ENCODE measurements at places on chromosomes 4 and X.

GRCh38 chrX:51870354-51870753, 23.1 kb upstream of the MAGED1 start:
- no peak for DNase-seq

- DNase-seq: no peak
These were observed 139.9 kb downstream of the AFAP1 start for GRCh38 chr4:7799736-7800135.

DNA sequence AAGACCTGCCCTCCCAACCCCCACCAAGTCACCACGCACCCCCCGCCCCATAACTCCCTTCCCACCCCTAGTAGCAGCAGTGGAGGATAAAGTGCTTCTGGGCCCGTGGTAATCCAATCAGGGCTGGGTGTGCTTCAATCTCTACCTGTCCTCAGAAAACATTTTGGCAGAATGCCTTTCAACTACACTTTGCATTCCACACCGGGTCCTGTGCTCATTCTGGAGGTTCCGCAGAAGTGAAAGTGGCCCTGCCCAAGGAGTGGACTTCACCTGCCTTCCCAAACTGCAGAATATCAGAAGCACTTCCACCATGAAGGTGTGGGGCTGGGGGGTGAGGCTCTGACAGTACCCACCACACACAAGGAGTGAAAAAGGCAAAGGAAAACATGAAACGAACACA, 322.3 kb downstream of the DHX15 start:
- DNase-seq: no peak

- DNase-seq: no peak
These were observed 504.5 kb upstream of the FRG1 start for GRCh38 chr4:189436207-189436606.

DNA sequence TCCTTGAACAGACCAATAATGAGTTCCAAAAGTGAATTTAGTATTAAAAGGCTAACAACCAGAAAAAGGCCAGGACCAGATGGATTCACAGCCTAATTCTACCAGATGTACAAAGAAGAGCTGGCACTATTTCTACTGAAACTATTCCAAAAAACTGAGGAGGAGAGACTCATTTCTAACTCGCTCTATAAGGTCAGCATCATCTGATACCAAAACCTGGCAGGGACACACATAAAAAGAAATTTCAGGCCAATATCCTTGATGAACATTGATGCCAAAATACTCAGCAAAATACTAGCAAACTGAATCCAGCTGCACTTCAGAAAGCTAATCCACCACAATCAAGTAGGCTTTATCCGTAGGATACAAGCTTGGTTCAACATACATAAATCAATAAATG, 35.8 kb upstream of the USP46 start:
- DNase-seq: no peak

GRCh38 chrX:20263474-20263873, 3.2 kb downstream of the RPS6KA3 start:
- DNase-seq: no peak

DNA sequence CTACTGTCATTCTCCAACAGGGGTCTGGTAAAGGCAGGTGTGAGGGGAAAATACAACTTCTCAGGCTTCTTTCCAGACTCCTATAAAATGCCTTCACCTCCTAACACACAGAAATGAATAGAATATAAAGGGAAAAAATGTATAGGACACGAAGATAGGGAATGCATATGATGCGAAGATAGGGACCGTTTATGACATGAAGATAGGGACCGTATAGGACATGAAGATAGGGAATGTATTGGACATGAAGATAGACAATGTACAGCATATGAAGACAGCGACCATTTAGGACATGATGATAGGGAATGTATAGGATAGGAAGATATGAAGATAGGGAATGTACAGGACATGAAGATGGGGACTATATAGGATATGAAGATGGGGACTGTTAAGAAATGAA, 10.5 kb downstream of the IRF2 start:
- no peak for DNase-seq

GRCh38 chr4:56410247-56411062, 23.2 kb upstream of the AASDH start:
- no peak for DNase-seq

- no peak for DNase-seq
These were observed 148.9 kb downstream of the OPHN1 start for GRCh38 chrX:68284281-68284904.

- no peak for DNase-seq
These were observed 44.5 kb downstream of the STARD8 start for GRCh38 chrX:68691921-68692320.

DNA sequence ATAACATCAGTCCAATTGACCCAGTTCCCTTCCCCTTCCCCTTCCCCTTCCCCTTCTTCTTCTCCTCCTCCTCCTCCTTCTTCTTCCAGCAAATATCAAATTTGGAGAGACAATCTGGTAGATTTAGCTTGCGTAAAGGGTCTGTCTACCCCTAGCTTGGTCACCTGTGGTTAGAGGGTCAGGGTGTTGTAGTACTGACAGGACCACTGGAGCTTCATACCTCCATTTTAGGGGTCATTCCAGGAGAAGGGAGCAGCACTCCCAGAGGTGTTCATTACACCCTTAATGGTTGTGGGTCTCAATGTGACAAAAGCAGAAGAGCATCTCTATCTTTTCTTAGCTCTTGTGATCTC, 3.7 kb upstream of the FGB start:
- no peak for DNase-seq

- no peak for DNase-seq
These were observed 32.7 kb upstream of the CRMP1 start for GRCh38 chr4:5925419-5926200.

GRCh38 chr4:41360214-41360920, 103.6 kb downstream of the UCHL1 start:
- DNase-seq: no peak

DNA sequence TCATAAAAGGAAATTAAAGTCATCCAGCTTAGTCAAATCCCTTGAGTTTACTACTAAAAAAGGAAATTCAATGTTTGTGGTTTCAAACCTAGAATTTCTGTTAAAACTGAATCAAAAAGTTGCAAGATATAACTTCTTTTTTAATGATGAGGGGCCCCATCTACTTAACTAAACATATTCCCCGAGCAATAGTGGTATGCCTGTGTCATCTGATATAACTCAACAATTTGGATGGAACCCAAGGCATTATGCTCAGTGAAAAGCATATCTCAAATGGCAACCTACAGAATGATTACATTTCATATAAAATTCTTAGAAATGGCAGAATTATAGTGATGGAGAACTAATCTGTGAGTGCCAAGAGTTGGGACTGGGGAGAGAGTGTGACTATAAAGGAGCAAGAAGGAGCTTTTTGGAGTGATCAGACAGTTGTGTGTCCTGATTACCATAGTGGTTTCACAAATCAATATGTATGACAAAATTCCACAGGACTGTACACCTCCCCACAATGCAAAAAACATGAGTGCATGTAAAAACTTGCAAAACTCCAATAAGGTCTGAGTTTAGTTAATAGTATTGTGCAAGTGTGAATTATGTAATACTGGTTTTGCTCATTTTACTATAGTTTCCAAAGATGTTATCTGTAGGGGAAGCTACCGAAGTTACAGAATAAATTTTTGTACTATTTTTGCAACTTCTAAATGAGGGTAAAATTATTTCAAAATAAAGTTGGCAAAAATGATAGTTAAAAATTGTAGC, 323.2 kb downstream of the ARHGAP24 start:
- no peak for DNase-seq

GRCh38 chr4:156779042-156779441, 192.6 kb downstream of the PDGFC start:
- DNase-seq: no peak

- DNase-seq: no peak
These were observed 1028.1 kb downstream of the C4orf33 start for GRCh38 chr4:130124066-130124465.

GRCh38 chr4:141207961-141208360, 12.7 kb upstream of the ZNF330 start:
- no peak for DNase-seq

DNA sequence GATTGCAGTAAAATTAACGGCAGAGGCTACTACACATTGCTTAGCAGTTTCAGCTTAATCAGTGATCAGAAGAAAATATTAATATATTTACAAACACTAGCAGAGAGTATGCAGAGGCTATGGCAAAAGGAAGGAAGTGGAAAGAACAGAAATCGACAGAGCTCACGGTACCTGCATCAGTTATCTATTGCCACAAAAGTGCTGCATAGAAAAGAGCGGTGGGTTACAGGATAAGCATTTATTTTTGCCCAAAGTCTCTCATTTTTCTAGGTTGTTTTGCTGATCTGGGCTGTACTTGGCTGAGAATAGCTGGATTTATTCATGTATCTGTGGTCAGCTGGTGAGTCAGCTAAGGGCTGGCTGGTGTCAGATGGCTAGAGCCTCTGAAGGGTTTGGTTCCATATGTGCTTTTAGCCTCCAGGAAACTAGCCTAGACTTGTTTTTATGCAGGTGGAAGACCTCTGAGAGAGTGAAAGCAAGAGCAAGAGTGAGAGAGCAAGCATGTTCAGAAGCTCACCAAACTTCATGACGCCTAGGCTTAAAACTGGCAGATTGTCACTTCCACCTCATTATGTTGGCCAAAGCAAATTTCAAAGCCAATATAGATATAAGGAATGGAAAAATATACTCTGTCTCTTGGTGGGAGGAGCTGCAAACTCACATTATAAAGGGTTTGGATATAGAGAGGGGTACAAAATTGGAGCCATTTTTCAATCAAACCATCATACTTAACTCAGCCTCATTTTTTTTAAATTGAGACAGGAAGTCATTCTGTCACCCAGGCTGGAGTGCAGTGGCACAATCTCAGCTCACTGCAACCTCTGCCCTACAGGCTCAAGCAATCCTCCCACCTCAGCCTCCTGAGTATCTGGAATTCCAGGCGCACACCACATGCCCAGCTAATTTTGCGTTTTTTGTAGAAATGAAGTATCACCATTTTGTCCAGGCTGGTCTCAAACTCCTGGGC, 153.2 kb upstream of the RPL34 start:
- DNase-seq: no peak

- no peak for DNase-seq
These were observed 40.9 kb downstream of the COX18 start for GRCh38 chr4:73028621-73029020.

DNA sequence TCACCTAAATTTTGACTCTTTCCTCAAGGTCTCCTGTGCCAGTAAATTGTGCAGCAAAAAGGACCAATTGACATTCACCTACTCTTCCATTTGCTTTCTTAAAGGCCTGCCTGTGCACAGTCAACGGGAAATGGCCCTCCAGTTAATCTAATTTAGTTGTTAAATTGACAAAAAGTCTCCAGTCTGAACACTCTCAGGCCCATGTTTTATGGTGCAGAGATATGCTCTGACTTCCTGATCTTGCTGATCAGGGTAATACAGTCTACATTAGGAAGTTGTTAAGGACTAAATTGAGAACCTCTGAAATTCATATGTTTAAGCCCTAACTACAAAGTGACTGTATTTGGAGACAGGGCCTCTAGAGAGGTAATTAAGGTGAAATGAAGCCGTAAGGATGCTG, 133.6 kb upstream of the IL15 start:
- DNase-seq: no peak

DNA sequence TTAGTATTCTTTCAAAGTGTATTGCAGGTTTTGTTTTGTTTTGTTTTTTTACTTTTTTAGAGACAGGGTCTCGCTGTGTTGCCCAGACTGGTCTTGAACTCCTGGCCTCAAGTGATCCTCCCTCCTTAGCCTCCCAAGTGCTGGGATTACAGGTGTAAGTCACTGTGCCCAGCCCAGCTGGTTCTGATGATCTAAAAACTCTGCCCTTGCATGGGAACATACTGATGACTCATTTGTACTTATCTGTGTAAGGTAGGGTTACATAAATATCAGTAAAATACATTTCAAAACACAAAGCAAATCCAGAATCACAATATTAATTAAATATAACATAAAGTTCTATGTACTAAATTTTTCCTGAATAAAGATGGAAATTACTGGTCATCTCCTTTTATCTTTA, 7.4 kb upstream of the SLC9B1 start:
- no peak for DNase-seq

DNA sequence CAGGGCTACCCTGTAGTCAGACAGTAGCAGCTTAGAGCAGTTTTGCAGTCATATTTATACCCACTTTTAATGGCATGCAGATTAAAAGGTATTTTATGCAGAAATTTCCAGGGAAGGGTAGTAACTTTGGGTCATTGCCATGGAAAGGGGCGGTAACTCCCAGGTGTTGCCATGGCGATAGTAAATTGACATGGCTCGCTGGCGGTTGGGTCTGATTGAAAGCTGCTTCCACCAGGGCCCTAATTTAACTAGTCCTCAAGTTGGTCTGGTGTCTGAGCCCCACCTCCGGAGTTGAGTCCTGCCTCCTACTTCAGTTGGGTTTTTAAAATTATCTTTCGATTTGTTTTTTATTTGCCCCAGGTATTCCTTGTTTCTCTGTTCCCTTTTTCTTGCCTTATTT, 70.1 kb downstream of the NAA11 start:
- no peak for DNase-seq

DNA sequence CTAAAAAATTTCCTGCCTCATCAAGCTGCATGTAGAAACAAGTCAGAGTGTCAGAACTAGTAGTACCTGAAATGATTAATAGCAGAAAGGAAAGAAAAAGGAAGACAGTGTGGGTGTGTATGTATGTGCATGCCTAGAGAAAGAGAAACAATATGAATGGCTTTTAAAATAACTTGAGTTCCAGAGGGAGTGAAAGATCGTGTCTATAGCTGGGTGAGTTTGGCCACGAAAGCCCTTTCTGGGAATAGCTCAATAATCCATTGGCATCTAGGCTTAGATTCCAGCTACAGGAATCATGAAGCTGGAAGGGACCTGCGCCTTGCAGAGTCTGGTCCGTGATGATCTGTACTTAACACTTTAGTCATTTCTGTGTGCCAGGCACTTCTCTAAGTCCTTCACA, 195.6 kb downstream of the RAPGEF2 start:
- no peak for DNase-seq

DNA sequence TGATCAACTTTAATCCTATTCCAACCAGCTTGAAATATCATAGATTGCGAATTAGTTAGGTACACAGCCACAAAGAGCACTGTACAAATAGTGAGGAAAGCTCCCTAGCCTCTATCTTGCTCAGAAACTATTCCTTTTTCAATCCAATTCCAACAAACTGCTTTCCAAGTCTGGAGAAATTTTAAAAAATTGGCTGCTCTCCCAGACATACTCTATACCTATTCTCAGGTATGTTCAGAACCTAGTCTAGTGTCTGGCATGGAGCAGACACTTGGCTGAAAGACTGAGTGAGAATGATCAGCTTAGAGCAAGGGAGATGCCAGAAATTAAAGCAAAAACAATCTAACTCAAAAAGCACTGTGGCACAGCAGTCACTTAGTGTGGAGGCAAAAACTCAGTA, 105.9 kb downstream of the SLC10A7 start:
- no peak for DNase-seq

DNA sequence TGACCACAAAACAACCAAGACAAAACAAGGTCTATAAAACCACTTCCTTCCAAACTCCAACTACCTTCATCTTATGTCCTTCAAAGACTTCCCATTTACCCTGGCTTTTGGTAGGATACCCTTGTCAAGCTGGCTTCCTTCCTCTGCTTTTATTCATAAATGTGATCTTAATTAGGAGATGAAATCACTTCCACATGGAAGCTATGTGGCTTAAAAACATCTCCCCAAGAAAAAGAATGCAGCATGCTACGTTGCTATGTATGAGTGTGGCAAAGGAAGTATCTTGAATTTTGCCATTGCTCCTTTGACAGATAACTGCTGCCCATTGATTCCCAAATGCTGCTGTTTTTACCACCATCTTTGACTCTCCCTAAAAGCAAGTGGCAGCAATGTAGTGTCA, 46.4 kb upstream of the VEGFD start:
- no peak for DNase-seq

GRCh38 chr4:107319386-107319785, 283.3 kb upstream of the DKK2 start:
- DNase-seq: no peak
